ENCODE measurements at places on chromosomes 3 and 15. TPM values are rescaled to one million over a fixed set of nuclear protein-coding genes. Genes with fewer than 3 reads are reported as not detected.
A peak's percentile ranks its signal among the peaks of the same experiment; 100 is the strongest.

- DNase-seq = no peak
Measured at GRCh38 chr3:128710816-128711433, 15.1 kb upstream of the RAB7A start.

GRCh38 chr3:72633534-72633933 is 214.7 kb downstream of the SHQ1 start:
- DNase-seq = no peak

- DNase-seq = no peak
Measured at GRCh38 chr15:58551764-58552504, 120.1 kb downstream of the LIPC start.

GRCh38 chr15:96395687-96396086 is 65.2 kb downstream of the NR2F2 start:
- DNase-seq = no peak

GRCh38 chr3:125634336-125634950 is 39.1 kb upstream of the OSBPL11 start:
- no peak for DNase-seq

- DNase-seq = no peak
Measured at GRCh38 chr3:182330646-182331045, 462.7 kb upstream of the ATP11B start.

- no peak for DNase-seq
Measured at GRCh38 chr15:93060336-93061248, 28.4 kb downstream of the RGMA start.

GRCh38 chr3:23856286-23856685 is 50.5 kb downstream of the UBE2E1 start:
- no peak for DNase-seq

DNA sequence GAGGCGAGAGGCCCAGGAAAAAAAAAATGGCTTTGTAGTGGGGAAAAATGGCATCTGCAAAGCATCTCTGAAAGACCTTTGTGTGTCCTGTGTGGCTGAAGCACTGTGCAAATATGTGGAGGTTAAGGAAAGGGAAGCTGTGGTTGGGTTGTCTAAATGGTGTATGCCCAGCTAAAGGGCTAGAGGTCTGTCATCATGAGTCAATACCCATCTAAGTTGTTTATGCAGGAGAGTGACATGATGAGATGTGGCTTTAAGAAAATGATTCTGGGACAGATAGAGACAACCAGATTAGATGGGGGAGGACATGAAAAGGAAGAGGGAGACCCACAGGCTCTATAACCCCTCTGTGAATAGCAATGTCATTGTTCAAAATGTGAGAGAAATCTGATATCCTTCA is 280.7 kb downstream of the MFSD1 start:
- DNase-seq = no peak

DNA sequence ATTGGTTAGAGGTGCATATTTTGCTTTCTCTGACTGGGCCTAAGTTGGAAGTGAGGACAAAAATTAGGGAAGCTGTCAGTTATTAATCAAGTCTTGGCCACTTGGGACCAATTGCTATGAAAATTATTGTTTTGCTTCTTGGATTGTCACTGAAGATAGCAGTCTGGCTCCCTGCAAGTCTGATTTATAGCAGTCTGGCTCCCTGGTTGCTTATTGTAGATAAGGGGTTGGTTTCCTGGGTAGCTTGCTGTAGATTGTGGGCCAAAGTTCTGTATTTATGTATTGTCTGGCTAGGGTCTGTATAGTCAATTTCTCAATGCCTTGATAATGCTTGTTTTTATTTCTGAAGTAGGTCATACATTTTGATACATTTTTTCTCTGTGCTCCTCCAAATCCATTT is 13.3 kb upstream of the DRD3 start:
- no peak for DNase-seq

GRCh38 chr15:56240390-56240789 is 3.3 kb downstream of the RFX7 start:
- DNase-seq = no peak

DNA sequence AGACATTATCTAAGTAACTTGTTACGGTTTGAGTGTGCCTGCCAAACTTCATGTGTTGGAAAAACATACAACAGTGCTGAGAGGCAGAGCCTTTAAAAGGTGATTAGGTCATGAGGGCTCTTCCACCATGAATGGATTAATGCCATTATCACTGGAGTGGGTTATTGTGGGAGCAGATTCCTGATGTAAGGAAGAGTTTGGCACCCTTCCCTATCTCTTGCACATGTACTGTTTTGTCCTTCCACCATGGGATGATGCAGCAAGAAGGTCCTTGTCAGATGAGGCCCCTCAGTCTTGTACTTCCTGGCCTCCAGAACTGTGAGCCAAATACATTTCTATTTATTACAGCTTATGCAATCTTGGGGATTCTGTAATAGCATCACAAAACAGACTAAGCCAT is 413.9 kb downstream of the EPHA3 start:
- no peak for DNase-seq

- DNase-seq = peak; percentile 33
Measured at GRCh38 chr15:38514601-38515000, 50.0 kb downstream of the RASGRP1 start.

GRCh38 chr15:38028869-38029268 is 94.4 kb downstream of the TMCO5A start:
- DNase-seq = no peak

- DNase-seq = no peak
Measured at GRCh38 chr3:98099848-98100247, 12.9 kb downstream of the OR5AC2 start.

DNA sequence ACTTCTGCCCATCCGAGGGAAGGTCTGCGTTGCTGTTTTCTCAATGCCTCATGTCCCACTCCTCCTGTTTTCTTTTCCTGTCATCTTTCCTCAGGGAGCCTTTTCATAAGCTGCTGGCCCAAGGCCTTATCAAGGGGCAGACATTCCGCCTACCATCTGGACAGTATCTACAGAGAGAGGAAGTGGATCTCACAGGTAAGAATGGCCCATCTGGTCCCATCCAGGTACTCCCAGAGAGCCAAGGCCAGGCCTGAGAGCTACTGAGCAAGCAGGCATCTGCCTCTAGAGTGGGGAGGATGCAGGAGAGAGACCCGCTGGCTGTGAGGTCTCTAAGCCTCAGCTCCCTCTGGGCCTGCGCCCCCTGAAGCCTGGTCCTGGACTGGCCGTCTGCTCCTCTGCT is 81.5 kb upstream of the LIMD1 start:
- no peak for DNase-seq

DNA sequence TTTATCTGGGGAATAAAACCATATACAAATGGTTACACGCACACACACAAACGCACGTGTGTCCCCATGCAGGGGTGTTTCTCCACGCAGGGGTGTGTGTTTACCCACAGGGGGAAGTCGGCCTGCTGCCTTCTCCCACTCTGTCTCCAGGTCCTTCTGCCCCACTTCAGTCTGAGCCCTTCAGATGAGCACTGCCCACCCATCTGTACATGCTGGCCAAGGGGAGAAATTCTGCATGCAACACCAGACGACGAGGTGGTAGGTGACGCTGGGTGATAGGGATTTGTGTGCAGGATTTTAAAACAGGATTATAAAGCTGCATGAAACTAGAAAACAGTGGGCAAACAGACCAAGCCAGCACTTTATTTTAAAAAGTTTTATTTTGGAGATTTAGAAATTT is 122.5 kb downstream of the TJP1 start:
- no peak for DNase-seq

GRCh38 chr3:37162501-37163245 is 11.7 kb downstream of the LRRFIP2 start:
- no peak for DNase-seq

DNA sequence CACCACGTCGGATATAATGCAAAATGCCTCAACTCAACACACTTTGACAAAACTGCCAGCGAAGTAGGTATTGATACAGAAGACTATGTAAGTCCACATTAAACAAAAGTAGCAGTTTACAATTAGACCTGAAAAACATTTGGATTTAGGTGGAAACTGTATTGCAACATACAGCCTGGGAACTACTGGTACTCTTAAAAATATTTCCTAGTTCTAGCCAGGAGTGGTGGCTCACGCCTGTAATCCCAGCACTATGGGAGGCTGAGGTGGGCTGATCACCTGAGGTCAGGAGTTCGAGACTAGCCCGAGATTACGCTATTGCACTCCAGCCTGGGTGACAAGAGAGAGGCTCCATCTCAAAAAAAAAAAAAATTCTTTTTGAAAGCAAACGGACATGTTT is 246.2 kb downstream of the ZBTB20 start:
- DNase-seq = no peak

DNA sequence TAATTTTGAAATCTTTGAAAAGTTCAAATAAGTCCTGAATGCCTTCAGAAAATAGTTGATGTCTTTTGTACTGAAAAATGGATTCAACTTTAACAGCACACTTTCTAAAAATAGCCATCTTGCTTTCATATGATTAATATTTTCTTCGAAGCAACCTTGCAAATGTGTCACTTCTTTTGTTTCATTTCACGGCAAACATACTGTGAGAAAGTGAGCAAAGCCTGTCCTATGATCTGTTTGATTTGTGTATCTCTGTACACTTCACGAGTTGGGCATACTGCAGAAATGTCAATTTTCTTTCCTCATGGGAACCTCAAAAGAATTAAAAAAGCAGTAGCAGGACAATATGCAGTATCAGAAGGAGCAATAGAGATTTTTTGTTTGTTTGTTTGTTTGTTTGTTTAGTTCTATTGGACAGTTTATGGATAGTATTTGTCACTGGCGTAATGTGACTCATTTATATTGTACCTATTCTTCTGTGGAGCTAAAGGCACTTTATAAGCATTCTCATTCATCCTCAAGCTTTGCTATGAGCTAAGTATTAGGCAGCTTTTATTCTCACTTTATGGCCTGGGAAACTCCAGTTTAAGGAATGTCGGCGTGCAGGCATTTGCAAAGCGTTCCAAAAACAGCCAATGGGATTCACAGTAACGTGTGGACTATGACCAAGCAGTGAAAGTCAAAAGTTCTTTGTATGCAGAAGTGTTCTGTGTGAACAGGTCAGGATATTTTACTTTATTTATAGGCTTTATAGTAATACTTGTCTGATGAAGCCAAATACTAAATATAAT is 572.0 kb downstream of the NAALADL2 start:
- no peak for DNase-seq

GRCh38 chr15:74302821-74303359 is 64.6 kb downstream of the CYP11A1 start:
- DNase-seq = no peak

- no peak for DNase-seq
Measured at GRCh38 chr15:52151353-52151752, 38.8 kb upstream of the BCL2L10 start.

DNA sequence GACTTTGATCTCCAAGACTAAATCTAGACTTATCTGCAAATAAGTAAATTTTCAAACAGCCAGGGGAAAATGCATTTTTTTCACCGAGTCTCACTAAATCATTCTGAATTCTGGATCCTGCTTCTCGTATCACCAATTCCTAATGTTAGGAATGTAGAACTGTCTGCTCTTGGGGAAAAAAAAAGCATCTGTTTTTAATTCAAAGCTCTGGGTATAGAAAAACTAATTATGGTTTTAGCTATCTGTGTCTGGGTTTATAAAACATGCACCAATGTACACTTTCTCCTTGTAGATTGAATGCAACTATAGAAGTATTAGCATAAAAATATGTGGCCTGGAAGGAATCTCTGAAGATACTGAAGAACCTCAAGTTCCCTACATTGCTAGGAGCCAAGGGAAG is 4.8 kb upstream of the CDAN1 start:
- no peak for DNase-seq

TNFAIP8L3 gene
- polyA plus RNA-seq = 2.2 TPM

AHSG gene
- polyA plus RNA-seq = 0.62 TPM

SLC12A1 gene
- 433 TPM for polyA plus RNA-seq

TCAIM gene
- 49.3 TPM for polyA plus RNA-seq

CCDC71 gene
- 21.0 TPM for polyA plus RNA-seq

STRA6 gene
- polyA plus RNA-seq = 41.7 TPM

CSPG4 gene
- polyA plus RNA-seq = 6.4 TPM

CAMKV gene
- polyA plus RNA-seq = not detected

OSTN gene
- 8.1 TPM for polyA plus RNA-seq

Data from left kidney (tissue), 8 donors.